ENCODE measurements at places on chromosomes 7 and 10.

- no peak for DNase-seq
Measured at GRCh38 chr7:116698930-116699721, 27.1 kb downstream of the MET start.

DNA sequence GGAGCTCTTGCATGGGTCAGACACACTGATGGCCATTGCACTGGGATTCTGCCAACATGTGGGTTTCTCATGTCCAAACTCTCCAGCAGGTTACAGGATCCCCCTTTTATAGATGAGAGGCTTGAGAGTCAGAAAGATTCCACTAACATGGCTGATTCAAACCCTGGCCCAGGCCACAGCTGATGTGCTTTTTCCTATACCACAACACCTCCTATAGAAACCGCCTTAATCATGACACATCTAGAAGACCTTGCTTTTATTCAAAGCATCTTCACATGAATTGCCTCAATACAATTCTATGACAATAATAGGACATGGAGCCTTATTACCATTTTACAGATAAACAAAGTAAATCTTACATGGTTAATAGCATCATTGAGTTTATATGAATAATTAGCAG is 188.6 kb downstream of the DPY19L1 start:
- no peak for DNase-seq

GRCh38 chr10:20879136-20879535 is 18.0 kb downstream of the NEBL start:
- no peak for DNase-seq

GRCh38 chr10:44036425-44036824 is 348.5 kb downstream of the CXCL12 start:
- no peak for DNase-seq

GRCh38 chr10:115649217-115649616 is 556.1 kb downstream of the ATRNL1 start:
- no peak for DNase-seq

GRCh38 chr10:85651497-85651882 is 715.1 kb downstream of the GRID1 start:
- no peak for DNase-seq

DNA sequence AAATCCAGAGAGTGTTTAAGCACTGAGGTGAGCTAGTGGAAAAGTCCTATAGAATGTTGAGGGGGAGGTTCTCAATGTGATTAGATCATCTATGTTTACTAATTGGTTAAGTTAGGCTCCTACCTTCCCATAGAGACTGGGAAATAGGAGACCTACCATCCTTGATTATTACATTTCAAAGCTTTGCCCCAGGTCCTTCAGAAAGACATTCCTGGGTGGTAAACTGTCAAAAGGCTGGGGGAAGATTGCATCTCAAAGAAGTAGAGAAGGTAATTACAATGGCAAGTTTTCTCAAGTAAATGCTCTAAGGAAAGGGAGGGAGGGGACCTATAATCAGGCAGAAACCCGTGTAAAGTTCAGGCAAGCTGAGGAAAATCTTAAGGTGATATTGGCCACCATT is 247.8 kb upstream of the SMIM30 start:
- DNase-seq: no peak

GRCh38 chr7:141463986-141464385 is 87.2 kb upstream of the AGK start:
- DNase-seq: no peak

DNA sequence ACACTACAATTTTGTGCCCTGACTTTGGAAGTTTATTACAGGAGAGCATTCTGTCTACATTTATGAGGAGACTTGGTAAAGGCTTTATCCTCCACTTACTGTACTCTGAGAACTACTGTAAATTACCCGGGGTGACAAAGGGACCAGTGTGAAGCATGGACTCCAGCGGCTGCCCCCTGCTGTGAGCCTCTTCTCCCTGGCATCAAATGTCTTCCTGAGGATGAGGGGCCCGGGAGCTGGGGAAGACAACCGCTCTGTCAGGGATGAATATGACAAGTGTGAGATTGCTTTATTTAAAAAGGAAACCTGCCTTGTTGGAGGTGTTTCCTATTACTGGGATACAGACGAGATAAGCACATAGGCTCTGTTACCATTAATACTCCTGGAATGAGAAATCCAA is 714.8 kb downstream of the CCSER2 start:
- DNase-seq: no peak

DNA sequence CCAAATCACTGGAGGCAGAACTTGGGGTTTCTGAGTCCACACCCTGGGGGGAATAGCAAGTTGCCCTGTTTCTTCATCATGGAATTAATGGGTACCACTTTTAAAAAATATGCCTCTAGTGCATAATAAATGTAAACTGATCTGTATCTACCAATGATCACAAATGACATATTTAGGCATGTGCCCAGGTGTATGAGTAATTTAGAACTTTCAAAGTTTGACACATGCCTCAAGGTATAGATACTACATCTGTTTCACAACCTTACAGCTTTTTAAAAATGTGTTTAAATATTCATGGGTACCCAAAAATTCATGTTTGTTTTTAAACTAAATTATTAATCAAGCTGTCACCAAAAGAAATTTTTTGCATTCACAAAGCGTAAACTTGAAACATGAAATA is 226.0 kb downstream of the KIAA1217 start:
- no peak for DNase-seq

- no peak for DNase-seq
Measured at GRCh38 chr10:63057509-63057908, 75.6 kb upstream of the NRBF2 start.

DNA sequence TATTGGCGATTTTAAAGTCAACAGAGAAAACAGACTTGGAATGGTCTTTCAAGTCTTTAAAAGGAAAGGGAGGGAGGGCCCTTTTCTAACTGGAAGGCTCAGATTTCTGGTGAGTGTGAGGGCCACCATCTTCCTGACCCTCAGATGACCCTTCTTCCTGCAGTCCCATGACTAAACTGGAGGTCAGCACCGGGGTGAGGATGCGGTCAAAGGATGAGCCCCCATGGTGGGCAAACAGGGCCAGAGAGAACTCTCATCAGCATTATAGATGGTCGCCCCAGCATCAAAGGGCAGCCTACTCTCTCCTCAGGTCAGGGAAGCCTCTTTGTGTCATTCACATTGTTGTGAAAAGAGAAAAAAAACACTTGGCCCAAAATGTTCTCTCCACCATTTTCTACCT is 219.2 kb downstream of the LRMDA start:
- no peak for DNase-seq

- DNase-seq: no peak
Measured at GRCh38 chr7:6032167-6032566, 991 bp downstream of the ANKRD61 start.

DNA sequence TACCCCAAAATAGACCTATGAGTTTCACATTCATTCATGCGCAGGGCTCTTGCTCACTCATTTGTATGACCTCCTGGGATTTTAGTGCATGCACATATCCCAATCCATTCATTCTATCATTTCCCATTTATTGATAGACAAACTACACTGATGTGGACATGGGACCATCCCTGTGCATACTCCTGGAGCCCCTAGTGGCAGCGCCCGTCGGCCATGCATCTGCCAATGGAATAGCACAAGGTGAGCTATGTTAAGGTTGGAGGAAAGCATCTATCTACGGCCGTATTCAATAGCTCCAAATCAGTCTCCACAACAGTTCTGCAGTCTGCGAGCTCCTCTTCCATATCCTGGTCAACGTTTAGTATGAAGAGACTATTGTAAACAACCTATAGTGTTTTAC is 31.7 kb upstream of the FIGNL1 start:
- no peak for DNase-seq

GRCh38 chr7:1073142-1073977 is 14.6 kb upstream of the GPER1 start:
- DNase-seq: no peak

DNA sequence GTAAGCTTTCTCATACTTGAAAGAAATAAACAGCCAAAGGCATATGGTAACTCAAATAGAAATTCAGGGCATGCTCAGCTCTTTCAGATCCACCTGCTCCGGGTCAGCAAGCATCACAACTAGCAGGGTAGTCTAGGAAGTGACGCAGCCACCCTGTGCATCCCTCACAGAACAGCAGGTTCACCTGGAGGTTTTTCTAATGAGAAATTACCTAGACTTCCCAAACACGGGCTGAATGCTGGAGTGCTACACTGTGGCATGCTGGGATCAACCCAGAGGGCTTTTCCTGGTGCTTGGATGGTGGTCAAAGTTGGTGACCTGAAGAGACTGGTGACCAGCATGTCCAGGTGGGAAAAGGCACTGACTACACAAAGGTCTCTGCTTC is 66.8 kb upstream of the DNAJB6 start:
- DNase-seq: no peak

- DNase-seq: no peak
Measured at GRCh38 chr10:110717781-110718589, 73.8 kb downstream of the RBM20 start.

DNA sequence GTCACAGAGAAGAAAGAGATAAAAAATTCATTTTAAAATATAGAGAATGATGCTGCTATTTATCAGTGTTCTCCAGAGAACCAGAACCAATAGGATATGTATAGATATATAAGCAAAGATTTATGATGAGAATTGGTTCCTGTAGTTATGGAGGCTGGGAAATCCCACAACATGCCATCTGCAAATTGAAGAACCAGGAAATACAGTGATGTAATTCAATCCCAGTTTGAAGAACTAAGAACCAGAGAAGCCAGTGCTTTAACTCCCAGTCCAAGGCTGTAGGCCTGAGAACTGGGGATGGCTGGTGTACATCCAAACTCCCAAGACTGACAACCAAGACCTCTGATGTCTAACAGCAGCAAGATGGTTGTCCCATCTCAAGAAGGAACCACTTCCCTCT is 192.9 kb upstream of the PLXDC2 start:
- no peak for DNase-seq

- no peak for DNase-seq
Measured at GRCh38 chr7:136138991-136139390, 161.8 kb upstream of the MTPN start.

- no peak for DNase-seq
Measured at GRCh38 chr10:101130984-101131961, at the start of gene TLX1. Gene TLX1 (plus strand): TSS chr10:101131300. CDS start chr10:101131542, 242 bp downstream.

GRCh38 chr10:93851169-93851568 is 42.6 kb upstream of the SLC35G1 start:
- DNase-seq: no peak

- DNase-seq: no peak
Measured at GRCh38 chr7:98500764-98501163, 99.9 kb upstream of the BAIAP2L1 start.

DNA sequence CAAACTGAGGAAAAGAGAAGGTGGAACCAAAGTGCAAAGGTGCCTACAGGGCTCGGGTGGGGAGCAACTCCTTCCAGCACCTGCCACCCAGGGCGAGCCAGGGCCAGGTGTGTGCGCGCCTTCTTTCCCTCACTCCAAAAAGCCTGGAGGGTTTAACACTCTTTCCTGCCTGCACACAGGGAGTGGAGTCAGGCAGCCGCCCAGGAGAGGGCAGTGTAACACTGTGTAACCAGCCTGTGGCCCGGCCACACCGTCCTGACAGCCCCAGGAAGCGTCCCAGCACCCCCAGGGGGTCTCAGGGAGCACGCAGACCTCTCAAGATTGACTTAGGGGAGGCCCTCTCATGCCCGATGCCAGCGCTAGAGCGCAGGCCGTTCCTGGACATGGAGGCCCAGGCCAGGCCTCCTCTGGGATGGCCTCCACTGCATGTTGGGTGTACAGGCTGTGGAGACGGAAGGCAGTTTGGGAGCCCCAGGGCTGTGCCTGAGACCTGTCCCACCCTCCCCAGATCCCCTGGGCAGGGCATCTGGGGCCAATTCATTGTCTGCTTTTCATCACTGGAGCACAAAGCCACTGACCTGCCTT is 13.4 kb downstream of the BRI3 start:
- DNase-seq: no peak

DNA sequence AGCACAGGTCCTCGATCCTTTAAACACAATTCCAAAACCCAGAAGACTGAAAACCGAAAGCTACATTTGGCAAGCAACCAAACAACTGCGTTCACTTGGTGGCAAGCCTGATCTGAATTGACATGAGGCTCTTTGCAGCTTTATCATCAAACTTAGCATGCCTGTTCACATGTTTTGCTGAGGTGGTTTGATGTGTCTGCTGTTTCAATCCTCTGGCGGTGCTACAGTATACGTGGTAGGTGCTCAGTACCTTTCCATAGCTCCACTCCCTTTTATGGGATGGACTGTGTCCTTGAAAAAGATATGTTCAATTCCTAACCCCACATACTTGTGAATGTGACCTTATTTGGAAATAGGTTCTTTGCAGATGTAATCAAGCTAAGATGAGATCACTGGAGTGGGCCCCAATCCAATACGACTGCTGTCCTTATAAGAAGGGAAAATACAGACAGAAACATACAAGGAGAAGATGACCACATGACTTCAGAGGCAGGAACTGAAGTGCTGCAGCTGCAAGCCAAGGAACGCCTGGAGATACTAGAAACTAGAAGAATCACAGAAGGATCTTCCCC is 33.4 kb downstream of the CCDC6 start:
- DNase-seq: no peak

GRCh38 chr7:125661677-125662076 is 732.1 kb upstream of the POT1 start:
- no peak for DNase-seq

DNA sequence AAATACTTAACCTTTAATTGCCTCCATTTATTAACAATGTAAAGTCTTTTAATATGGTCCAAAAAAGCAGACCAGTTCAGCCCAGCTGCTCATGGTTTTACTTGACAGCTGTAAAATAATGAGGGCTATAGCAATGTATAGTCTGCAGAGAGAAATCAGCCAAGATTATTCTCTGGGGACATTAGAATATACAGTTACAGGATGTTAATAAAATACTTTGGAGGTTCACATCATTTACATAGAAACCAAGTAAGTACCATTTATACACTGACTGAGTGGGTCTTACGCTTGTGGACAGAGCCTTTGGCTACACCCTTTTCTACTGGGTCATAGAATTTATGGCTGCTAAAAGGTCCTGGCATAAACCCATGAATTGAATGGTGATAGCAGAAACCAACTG is 340.7 kb upstream of the CELF2 start:
- DNase-seq: no peak

DNA sequence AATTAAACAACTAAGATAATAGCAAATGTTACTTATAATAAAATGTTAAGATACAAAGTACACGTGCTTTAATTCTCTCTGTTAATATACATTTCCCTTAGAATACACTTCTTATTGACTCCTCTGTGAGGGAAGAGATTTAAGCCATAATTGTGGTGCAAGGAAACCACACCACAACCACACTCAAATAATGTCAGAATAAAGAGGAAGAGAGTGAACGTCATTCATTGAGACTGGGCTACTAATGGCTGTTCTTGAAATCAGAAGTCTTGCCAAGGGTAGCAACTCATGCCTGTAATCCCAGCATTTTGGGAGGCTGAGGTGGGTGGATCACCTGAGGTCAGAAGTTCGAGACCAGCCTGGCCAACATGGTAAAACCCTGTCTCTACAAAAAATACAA is 10.0 kb downstream of the FAM171A1 start:
- DNase-seq: no peak

- DNase-seq: no peak
Measured at GRCh38 chr7:155398944-155399343, 59.0 kb upstream of the EN2 start.
